ENCODE measurements at places on chromosomes 6 and 20.

DNA sequence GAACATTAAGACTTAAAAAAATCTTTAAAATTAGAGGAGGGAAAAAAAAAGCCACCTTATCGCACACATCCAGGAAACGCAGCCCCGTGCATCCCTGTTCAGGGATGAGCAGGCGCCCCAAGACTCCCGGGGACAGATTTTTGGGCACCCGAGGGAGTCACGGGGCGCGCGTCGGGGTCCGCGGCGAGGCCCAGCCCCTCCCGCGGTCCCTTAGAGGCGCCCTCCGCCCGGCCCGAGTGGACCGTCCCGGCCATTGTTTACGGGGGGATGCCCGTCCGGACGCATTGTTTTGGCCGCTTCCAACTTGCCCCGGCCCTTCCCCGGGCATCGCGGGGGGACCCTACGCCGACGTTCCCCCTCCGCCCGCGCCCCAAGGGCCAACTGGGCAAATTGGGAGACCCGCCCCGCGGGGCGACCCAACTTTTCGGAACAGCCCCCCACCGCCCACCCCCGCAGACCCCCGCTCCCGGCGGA, 610 bp downstream of the ZNF217 start:
- no peak for DNase-seq

DNA sequence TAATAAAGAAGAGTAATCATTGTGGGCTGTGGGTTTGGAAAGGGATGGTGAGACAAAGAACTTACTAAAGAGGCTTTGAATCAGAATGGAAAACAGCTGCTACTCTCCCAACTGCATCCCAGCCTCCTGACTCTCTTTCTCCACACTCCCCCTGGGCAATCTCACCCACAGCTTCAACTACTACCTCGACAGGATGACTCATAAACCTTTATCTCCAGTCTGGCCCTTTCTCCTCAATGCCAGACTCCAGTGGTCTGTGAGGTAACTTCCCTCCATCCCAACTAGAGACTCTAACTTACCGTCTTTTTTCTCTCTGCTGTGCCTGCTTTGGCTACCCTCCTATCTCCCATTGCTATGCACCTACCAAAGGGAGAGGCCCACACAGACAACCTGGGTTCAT, 135.3 kb upstream of the RREB1 start:
- DNase-seq: no peak

DNA sequence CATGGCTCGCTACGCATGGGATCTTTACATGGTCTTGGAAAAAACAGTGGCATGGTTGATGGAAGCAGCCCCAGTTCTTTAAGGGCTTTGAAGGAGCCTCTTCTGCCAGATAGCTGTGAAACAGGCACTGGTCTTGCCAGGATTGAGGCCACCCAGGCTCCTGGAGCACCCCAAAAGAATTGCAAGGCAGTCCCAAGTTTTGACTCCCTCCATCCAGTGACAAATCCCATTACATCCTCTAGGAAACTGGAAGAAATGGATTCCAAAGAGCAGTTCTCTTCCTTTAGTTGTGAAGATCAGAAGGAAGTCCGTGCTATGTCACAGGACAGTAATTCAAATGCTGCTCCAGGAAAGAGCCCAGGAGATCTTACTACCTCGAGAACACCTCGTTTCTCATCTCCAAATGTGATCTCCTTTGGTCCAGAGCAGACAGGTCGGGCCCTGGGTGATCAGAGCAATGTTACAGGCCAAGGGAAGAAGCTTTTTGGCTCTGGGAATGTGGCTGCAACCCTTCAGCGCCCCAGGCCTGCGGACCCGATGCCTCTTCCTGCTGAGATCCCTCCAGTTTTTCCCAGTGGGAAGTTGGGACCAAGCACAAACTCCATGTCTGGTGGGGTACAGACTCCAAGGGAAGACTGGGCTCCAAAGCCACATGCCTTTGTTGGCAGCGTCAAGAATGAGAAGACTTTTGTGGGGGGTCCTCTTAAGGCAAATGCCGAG, 78.2 kb downstream of the ASXL1 start:
- no peak for DNase-seq

DNA sequence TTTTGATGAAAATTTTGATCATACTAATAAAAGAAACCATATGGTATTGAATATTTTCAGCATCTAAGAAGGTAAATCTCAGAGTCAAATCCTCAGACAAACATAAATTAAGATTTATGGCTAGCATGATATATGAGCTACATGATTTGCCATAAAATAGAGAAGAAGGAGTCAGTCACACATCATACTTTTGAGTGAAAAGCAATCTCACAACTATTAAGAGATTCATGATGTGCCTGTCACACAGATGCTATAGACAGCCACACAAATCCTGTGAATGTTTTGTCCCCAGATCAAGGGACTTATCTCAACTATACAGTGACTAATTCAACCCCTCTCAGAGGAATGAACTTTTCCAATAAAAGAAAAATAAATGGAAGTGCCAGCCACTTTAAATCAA, 85.7 kb downstream of the BTBD9 start:
- no peak for DNase-seq

DNA sequence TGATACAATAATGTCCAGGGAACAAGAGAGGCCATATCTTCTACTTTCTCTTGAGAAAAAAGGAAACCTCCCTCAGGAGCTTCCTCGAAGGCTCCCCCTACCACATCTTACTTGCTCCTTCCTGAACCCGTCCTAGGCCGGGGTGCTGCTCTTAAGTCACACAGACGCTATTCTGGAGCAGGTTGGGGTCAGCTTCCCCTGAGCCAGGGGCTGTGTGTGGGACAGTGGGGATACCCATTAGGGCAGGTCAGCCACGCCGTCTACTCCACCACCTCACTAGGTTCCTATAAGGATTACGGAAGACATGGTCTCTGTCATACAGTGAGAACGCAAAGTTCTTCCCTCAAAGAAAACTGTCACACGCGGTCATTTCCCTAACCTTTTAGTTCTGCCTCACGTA, 8.2 kb upstream of the PPP1R3G start:
- DNase-seq: no peak

DNA sequence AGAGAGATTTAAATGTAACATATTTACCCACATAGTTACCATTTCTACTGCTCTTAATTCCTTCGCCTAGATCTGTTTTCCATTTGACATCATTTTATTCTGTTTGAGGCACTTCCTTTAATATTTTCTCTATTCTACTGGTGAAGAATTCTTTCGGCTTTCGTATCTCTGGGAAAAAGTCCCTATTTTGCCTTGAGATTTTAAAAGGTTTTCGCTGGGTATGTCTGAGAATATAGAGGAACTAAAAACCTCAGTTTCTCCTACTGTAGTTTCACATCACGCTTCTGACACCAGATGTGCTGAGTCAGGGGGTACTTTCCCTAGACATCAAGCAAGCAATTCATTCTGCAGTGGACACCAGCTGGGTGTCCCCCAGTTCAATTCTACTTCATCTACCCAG, 61.7 kb downstream of the E2F3 start:
- DNase-seq: no peak

DNA sequence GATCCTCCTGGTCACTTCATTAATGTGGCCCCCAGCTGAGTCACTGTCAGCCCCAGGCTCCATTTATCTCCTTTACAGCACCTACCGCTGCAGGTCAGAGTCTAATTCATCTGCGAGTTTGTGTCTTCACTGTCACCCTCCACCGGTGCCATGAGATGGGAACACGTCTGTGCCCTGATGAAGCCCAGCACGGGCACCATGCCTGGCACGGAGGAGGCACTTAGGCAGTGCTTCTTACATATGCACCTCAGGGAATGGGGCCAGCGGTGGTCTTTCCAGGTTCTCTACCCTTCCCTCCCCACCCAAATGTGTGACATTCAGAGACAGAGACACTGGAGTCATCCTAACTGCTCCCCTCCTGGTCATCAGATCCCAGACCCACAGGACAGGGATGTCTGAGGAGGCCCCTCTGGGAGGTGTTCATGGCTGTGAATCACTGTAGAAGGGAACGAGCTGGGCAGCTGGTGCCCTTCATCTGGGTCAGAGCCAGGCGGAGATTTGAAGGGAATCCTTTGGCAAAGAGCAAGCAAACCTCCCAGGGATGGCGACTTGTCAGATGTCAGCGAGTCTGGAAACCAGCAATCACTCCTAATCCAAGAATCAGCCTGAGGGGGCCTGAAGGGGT, 364.6 kb downstream of the PREX1 start:
- no peak for DNase-seq

GRCh38 chr20:50149481-50150254, 3.9 kb downstream of the PEDS1 start:
- DNase-seq: no peak

DNA sequence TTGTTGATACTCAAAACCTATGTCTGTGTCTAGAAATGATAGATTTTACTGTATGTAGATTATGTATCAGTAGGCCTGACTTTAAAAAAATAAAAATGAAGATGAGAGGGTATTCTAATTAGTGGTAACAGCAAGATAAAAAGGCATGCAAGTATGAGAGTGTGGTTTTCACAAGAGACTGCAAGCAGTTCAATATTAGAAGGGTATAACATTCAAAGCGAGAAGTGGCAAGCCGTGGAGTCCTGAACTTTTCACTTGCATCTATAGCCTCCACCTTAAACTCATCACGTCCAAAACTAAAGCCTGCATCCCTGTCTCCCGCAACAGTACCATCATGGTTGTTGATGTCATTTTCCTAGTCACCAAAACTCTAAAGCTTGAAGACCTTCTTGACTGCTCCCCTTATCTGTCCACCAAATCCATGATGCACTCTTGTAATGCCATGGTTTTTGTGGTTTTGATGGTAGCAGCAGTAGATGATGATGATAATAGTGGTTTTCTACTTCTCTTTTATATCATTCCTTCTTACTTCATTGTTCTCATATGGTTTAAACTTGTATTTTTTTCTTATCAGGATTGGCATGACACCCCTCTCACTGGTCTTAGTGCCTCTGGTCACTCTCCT, 9.2 kb upstream of the CGA start:
- DNase-seq: no peak

DNA sequence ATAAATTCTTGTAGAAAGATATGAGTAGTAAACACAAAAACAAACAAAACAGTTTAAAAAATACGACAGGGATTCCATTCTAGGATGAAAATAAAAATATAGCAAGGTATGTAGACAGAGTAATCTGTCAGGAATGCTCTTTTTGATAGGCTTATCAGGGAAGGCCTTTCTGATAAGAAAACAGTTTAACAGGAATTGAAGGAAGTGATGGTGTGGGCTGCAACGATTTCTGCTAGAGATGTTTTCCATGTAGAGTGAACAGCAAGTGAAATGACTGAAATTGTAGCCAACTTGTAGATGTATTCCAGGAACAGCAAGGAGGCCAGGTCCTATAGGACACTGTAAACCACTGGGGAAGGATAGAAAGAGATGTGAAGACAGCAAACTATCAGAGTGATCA, 689.7 kb upstream of the GJE1 start:
- DNase-seq: no peak

- no peak for DNase-seq
Observed at GRCh38 chr6:15246217-15246665, 372 bp downstream of the JARID2 start.

- no peak for DNase-seq
Observed at GRCh38 chr20:20198011-20198410, 145.7 kb downstream of the CFAP61 start.

DNA sequence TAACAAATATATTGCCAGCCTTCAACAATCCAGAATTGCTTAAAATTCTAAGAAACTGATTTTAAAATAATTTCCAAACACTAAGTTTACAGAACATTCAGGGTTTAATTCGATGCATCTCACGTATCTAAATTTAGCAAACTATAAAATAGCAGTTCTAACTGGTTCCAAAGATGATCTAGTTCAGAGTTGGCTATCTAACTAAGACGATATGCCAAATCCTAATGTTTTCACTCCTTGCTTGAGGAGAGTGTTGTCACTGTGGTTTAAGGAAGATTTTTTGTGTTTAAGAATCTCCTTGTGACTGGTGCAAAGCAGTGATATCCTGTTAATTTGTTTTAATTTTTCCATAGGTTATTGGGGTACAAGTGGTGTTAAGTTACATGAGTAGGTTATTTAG, 311.5 kb upstream of the ID4 start:
- DNase-seq: no peak

DNA sequence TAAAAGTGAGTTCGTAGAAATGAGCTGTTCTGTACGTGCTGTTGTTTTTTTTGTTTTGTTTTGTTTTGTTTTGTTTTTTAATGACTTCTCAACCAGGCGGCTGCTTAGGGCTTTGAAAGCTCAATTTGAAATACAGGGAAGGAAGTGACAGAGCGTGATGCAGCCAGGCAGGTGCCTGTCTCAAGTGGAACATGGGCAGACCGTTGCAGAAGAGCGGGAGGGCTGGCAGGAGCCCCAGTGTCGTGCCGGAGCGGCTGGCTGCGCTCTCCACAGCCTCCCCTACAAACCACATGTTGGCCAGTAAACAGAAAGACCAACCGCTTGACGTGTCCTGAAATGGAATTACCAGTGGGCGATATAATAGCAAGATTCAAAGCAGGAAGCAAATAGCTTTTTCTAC, 164.9 kb upstream of the RREB1 start:
- peak; percentile 90 for DNase-seq

DNA sequence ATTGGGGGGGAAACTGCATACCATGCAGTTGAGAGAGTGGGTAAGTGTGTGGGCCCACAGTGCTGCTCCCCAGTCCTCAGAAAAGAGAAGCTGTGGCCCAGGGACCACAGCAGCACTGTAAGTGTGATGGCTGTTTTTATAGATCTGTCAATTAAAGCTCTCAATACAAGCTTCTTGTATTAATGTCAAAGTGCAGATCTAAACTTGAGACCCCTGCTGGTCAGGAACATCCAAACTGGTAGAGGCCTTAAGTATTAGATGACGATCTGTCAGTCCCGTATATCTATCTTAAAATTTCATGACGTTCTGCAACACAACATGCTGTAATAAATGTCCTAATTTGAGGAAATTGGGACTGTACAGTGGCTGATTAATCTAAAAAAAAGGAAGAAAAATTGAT, 74.8 kb downstream of the TULP4 start:
- no peak for DNase-seq

- no peak for DNase-seq
Observed at GRCh38 chr20:8388141-8388540, 256.1 kb downstream of the PLCB1 start.

- DNase-seq: no peak
Observed at GRCh38 chr6:51049288-51049982, 230.8 kb downstream of the TFAP2B start.

DNA sequence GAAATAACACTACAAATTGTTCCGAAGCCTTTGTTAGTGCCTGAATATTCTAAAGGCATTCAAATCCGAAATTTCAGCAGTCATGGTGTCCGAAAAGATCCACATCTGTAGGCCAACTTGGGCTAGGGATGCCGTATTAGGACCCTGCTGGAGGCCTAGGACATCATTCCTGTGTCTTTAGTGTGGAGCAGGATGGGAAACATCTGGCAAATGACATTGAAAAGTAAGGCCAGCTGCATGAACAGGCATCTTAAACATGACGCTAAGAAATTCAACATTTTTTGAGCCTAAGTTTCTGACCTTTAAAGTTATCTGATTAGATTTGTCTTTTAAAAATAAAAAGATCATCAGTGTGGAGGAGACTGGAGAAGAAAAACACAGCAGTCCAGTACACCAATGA, 91.3 kb downstream of the MYLK4 start:
- no peak for DNase-seq
